ENCODE measurements at places on chromosomes 12 and 14. TPM values are rescaled to one million over a fixed set of nuclear protein-coding genes. Genes with fewer than 3 reads are reported as not detected.

The KLRD1 gene
- under 0.01 TPM for total RNA-seq

The RFX4 gene
- total RNA-seq = not detected

The SRRM4 gene
- not detected for total RNA-seq

The AQP6 gene
- total RNA-seq = 0.14 TPM

The VRTN gene
- not detected for total RNA-seq

The PLEKHG7 gene
- total RNA-seq = not detected

The PTGDR gene
- total RNA-seq = not detected

The AGAP2 gene
- 0.14 TPM for total RNA-seq

The ZC2HC1C gene
- total RNA-seq = 0.56 TPM

The COL2A1 gene
- 0.07 TPM for total RNA-seq

The FGD6 gene
- total RNA-seq = 13.2 TPM

The MYBPC1 gene
- not detected for total RNA-seq

The SFSWAP gene
- total RNA-seq = 18.1 TPM
